Foreskin keratinocyte (primary cell): ENCODE measurements at places on chromosomes 7 and 10. TPM values are rescaled to one million over a fixed set of nuclear protein-coding genes. Genes with fewer than 3 reads are reported as not detected.

- DNase-seq, result no peak
Measured at GRCh38 chr7:28766359-28766758, 191.8 kb downstream of the TRIL start.

- peak; percentile 24 for DNase-seq
Measured at GRCh38 chr7:101598422-101598985, 30.6 kb downstream of the MYL10 start.

GDF2 gene
- total RNA-seq, result not detected in 2 replicates

SCIN gene
- 0.32 TPM in 1 of 2 replicates, not detected in the other for total RNA-seq

TUBB8 gene
- 0.07 TPM in 1 of 2 replicates, not detected in the other for total RNA-seq

NXPH1 gene
- total RNA-seq, result not detected in 2 replicates

DNA sequence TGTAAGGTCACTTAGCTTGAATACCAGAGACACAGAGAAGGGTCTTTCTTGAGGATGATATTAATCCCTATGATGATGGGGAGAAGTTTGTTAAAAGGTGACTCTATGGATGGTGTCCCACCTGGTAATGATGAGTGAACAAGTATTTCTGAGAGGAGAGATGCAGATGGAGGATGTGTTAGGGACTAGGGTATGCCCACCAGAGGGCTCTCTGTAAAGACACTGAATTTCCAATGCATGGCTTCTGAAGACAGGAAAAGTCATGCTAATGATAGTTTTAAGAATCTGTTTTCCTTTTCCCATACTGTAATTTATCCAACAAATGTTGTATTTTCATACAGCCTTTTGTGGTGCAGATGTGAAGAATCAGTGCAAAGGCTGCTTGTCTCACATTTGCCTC is 1250.9 kb upstream of the CELF2 start:
- no peak for DNase-seq

DNA sequence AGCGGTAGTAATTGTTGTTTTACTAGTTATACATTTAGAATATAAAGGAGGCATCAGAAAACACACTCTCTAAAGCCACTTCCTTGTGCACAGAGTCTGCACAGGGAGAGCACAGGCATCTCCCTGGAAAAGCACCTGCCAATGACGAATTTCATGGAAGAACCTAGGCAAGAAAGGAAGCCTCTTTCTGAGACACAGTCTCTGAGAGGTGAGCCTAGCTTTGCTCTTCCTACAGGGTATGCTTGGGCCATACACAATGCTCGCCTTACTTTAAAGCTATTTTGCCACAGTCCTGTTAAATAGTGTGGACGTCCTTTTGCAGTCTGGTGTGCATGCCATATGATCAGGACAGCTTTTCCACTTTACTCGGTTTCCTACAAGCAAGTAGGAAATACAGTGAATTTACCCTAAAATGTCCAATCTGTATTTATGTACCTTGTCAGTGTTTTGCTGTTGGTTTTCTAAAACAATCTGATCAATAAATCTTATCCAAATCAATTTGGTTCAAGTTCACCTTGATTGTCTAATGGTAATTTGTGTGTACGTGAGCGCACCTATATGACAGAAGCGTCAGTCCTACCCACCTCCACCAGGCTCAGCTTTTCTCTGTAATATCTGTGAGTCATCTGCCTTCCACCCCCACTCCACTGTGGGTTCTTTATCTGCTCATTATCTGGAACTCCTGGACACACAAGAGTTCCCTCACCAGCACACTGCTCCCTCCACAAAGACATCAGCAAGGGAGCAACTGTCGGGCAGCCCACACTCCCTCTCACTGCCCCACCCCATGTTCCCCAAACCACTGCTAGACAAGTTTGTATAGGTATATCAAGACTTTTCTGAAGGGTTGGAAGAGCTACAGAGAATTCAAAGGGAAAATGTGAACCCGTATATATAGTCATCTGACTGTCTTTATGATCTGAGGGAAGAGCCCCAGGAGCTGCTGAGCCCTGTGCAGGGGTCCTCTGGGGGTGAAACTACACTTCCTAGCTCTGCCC is 65.2 kb downstream of the KLHDC10 start:
- no peak for DNase-seq

GRCh38 chr10:100506596-100507356 is 12.9 kb downstream of the SEC31B start:
- peak; percentile 77 for DNase-seq

LLCFC1 gene
- not detected in 2 replicates for total RNA-seq

HTRA1 gene
- total RNA-seq, result 375 and 388 TPM in 2 replicates

GRCh38 chr7:52382731-52383130 is 652.7 kb upstream of the POM121L12 start:
- no peak for DNase-seq

- no peak for DNase-seq
Measured at GRCh38 chr10:30037620-30038336, 21.6 kb downstream of the JCAD start.

ADCYAP1R1 gene
- not detected in 2 replicates for total RNA-seq

- no peak for DNase-seq
Measured at GRCh38 chr7:95454438-95455045, 19.7 kb upstream of the PON2 start.
